Hypothalamus (tissue), 51 donors: ENCODE measurements at places on chromosomes 6 and 20.

- DNase-seq = no peak
Measured at GRCh38 chr6:34598712-34599111, 42.6 kb upstream of the SPDEF start.

- no peak for DNase-seq
Measured at GRCh38 chr6:38024908-38025307, 205.4 kb downstream of the ZFAND3 start.

DNA sequence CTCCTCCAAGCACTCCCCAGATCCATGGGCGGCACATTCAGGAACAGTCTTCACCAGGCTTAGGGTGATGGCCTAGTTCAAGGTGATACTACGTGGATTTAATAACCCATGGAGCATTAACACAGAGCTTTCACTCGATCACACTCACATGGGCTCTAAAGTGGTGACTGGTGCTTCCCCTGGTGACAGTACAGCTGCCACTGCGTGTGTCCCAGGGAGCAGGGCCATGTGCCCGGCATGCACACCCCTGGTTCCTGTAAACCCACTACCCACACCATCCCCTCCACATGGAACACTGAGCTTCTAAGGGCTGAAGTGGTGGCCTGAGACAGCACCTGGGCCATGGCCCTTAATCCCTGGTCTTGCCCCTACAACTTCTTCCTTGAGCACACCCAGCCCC, 27.8 kb upstream of the APMAP start:
- no peak for DNase-seq

DNA sequence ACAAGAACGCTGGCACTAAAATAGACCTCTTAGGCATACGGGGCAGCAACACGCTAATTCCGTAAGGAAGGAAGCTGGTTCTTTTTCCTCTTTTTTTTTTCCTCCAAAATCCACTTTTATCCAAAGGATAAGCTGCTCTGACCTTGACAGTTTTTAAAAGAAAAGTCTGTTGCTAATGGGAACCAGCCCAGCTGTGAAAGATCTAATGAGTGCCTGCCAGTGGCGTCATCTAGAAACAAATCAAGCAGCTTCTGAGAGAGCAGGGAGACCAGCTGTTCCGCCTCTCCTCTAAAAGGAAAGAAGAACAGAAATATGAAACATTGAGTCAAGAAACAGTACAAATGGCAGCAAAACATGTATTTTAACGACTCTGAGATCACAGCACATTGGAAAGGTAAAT, 78.6 kb downstream of the FAXC start:
- DNase-seq = peak; percentile 2

- DNase-seq = no peak
Measured at GRCh38 chr6:150797949-150798348, 67.6 kb upstream of the MTHFD1L start.

DNA sequence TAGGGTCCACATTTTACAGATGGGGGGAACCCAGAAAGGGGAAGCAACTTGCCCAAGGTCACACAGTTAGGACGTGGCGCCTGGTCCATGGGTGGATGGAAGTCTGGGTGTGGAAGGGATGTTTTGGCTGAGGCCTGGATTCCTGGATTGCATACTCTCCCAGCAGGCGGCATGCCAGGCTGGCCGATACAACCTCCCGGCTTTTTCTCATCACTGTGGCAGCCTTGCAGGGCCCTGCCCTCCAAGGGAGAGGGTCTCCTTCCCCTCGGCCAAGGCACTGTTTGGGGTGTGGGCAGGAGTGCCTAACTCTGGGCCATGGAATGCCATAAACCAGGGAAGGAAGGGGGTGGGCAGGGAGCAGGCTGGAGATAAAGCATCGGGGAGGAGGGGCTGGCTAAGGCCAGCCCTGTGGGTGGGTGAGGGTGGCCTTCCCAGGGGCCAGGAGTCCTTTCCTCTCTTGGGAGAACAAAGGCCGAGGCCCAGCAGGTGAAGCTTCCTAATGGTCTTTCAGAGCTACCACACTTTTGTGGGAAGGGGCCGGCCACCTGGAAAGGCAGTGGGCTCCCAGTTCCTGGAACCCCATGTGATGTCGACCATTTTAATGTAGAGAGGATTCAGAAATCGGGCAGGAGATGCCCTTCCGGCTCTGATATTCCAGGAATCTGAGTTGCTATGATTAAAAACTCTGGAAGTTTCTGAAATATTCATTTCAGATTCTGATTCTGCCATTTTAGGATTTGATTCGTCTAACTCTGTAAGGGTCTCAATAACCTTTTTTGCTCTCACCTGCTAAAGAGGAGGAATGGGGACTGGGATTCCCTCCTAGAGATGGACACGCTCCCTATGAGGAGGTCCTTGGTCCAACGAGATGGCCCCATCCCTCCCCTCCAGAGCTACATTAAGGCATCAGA, 4.2 kb downstream of the FOXS1 start:
- no peak for DNase-seq

DNA sequence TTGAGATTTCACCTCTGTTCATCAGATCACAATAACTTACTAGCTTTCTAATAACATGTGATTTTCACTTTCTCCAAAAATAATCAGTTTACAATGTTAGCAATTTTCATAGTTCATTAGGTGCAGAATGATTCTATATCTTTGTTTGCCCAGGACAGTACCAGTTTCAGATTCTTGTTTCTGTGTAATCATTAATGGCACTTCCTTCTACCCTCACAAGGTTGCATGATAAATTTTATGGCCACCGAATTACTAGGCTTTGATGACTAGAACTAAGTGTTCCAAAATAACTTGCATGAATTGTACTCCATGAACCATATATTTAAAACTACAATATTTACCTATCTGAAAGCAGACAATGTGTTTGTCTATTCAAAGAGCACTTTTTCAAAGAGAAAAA, 442.3 kb downstream of the EPHA7 start:
- no peak for DNase-seq

GRCh38 chr20:37723668-37724067, 29.8 kb downstream of the CTNNBL1 start:
- DNase-seq = no peak

- no peak for DNase-seq
Measured at GRCh38 chr6:151004383-151005024, 139.0 kb downstream of the MTHFD1L start.

- no peak for DNase-seq
Measured at GRCh38 chr20:53945478-53945877, 124.9 kb downstream of the BCAS1 start.

DNA sequence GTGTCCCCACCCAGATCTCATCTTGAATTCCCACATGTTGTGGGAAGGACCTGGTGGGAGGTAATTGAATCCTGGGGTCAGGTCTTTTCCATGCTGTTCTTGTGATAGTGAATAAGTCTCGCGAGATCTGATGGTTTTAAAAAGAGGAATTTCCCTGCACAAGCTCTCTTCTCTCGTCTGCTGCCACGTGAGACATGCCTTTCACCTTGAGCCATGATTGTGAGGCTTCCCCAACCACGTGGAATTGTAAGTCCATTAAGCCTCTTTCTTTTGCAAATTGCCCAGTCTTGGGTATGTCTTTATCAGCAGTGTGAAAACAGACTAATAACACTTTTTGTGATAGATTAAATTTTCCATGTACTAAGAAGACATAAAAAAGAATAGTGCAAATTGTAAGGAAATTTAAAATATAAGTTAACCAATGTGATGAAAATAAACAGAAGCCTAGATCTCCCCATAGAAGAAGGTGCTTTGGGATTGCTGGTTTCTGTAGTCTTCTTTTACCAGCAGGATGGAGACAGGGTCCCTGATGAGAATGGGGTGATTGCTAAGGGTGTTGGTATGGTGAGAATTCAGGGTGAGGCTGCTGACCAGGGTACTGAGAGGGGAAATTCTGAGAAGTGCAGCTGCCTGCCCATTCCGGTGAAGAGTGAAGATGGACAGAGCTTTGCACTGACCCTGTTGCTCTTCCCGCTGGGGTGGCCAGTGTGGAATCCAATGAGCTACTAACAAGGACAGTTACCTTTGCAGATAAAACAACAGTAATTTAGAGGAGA, 50.7 kb downstream of the BMP2 start:
- DNase-seq = no peak

GRCh38 chr20:15346657-15347280, 1009.4 kb upstream of the FLRT3 start:
- DNase-seq = no peak

DNA sequence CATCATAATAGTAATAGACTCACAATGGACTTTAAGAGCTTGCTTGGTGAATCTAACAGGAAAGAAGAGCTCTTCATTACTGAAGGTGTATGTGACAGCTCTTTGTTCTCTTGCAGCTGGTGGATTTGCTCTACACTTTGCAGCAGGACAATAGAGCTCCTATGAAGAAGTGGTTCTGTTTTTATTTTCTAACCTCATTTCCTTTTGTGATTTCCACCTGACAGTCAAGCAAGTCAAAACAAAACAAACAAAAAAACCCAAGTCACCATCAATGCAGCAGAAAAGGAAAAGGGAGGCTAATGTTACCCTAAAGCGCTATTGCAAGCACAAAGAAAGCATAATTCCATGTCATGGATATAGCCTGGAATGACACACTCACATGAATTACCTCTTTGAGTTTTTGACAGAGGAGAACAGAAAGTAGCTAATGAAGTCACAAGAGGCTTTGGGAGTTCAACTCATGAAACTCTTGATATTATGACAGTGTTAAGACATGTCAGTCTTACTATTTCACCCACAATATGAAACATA, 1188.1 kb downstream of the EPHA7 start:
- no peak for DNase-seq

DNA sequence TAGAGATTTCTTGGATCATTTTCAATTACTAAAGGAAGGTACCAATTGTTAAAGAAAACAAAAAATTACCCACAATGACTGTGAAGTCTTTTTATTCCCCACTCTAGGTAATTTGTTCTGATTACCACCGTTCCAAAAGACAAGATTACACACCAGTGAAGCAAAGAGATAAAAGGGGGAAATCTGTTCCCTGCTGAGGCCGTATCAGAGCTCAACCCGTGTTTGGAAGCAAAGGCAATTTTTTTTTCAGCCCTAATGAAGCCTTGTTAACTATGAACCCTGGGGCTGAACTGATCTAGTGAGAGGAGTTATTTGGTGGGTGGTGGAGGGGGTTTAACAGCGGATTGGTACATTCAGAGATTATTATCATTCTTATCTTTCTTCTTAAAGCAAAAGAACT, 128.5 kb downstream of the ALDH8A1 start:
- DNase-seq = no peak

DNA sequence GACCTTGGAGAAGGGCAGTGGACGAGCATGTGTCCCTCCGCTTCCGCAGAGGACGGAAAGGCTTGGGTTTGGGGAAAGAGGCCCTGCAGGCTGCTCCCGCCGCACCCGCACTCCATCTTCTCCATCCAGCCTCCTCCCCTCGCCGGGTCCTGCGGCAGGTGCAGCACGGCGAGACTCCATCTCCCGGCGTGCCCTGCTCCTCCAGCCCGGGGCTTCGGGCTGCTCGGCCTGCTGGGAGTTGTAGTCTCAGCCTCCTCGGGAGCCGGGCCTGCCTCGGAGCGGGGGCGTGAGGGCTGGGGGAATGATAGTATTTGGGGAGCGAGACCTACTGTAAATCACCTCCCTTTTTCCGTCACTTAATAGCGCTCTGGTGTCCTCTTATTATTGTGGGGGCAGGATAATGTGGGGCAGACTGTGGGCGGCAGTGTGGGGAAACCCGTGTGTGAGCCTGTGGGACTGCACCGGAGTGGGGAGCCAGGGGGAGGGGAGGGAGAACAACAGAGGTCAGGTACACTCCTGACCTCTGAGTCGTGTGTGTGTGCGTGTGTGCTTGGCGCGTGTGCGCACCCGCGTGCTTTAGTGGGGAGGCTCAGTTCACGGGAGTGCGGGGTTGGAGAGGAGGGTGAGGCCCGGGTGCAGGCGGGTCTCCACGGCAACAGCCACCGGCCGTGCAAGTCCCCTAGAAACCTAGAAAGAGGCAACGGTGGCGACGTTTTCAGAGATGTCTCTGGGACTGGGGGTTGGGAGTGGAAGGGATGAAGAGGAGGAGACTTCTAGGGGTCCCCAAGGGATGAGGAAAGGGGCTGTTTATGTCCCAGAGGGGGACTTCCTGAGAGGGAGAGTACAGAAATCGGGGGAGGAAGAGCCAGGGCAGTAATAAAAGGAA, 4.1 kb downstream of the TTBK1 start:
- peak; percentile 85 for DNase-seq

DNA sequence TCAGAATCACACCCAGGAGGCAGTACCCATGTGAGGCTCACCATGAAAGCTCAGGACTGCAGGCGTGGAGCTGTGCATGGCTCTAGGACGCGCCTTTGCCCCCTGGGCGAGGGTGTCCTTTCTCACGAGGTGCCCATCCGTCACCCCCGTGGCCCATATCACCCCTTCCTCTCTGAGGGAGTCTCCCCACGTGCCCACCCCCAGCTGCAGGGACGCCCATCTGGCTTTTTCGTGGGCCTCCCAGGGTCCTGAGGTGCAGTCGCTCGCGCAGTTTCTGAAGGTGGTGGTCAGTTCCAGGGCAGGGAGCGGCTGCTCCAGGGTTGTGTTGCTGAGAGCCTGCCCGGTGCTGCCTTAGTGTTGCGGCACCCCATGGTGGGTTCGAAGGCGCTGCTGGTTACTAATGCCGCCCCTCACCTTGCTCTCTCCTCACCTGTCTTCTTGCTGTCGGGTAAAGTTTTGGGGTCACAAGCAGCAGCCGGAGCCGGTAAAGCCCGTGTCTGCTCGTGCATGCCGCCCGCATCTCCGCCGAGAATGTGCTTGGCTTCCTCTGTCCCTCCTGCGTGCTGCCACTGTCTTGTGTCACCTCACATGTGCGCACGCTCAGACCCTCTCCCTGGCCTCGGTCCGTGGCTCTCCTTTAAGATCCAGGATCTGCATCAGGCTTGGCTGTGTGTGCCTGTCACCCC, 9.4 kb upstream of the COL20A1 start:
- no peak for DNase-seq

DNA sequence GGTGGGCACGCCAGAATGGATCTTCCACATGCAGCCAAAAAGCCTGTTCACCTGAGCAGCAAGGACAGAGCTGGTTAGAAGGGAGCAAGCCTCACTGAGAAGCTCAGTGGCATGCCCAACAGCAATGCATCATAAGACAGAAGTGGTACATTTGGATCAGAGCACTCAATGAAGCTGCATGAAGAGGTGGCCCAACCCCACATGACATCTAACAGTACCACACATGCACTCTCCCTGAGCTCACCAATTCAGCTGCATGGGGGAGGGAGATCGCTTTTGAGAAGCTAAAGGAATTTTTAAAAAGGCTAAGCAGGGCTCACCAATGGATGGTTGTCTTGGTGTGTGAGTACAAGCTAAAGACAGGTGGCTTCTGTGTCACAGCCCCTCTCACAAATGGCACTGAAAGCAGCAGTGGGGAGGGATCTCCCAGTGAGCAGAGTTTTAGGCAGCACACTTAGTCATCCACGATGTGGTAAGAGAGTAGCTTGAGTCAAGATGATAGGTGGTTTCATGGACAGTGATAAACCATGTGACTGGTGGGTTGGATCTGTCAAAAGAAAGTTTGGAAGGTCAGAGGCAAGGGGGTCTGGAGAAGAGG, 166.6 kb upstream of the TAB2 start:
- no peak for DNase-seq

DNA sequence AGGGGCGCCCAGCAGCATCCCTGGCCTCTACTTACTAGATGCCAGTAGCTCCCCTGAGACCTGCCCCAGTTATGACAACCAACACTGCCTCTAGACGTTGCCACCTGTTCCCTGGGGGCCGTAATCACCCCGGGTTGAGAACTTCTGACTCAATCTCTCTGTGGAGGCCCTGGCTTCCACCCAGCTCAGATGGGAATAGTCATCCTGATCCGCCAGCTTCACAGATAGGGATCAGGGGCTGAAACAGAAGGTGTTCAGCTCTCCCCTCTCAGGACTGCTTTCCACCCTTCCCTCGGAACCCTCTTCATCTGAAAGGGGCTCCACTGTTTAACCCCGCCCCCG, 3.3 kb downstream of the CAPN11 start:
- no peak for DNase-seq
